Mucosa of descending colon (tissue), 3 donors: ENCODE measurements at places on chromosomes 5 and 9.

GRCh38 chr5:140049205-140049604, 6.1 kb upstream of the NRG2 start:
- no peak for DNase-seq

DNA sequence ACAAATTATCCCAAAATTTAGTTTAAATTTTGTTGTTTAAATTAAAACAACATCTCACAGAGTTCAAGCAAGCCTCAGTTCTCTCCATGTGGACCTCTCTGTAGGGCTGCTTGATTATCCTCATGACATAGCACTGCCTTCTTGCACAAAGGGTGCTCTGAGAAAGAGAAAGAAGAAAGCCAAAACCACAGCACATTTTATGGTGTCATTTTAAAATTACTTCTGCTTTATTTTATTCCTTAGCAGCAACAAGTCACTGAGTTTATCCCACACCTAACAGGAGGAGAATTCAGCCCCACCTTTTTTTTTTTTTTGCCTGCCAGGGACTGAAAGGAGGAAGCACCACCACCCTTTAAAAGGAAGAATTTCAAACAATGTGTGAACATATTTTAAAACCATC, 12.8 kb upstream of the KCNV2 start:
- no peak for DNase-seq

- no peak for DNase-seq
Observed at GRCh38 chr5:175681045-175681967, 23.4 kb downstream of the HRH2 start.

DNA sequence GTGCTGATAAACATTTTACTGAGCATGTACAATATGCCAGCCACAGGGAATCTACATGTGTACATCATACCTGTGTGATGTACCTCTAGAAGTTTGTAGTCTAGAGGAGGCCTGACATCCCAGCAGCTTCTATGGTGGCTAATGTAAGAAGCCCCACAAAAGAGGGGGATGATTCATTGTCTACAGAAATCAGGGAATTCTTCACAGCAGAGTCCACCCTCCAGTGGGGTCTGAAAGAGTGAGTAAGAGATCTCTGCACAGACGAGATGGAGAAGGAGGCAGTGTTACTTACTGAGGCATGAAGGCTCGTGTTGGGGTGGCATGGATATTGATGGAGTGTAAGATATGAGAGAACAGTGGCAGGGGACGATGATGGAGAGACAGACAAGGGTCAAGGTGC, 103.0 kb downstream of the NTRK2 start:
- no peak for DNase-seq

GRCh38 chr9:109704546-109704945, 75.5 kb upstream of the PALM2AKAP2 start:
- no peak for DNase-seq

DNA sequence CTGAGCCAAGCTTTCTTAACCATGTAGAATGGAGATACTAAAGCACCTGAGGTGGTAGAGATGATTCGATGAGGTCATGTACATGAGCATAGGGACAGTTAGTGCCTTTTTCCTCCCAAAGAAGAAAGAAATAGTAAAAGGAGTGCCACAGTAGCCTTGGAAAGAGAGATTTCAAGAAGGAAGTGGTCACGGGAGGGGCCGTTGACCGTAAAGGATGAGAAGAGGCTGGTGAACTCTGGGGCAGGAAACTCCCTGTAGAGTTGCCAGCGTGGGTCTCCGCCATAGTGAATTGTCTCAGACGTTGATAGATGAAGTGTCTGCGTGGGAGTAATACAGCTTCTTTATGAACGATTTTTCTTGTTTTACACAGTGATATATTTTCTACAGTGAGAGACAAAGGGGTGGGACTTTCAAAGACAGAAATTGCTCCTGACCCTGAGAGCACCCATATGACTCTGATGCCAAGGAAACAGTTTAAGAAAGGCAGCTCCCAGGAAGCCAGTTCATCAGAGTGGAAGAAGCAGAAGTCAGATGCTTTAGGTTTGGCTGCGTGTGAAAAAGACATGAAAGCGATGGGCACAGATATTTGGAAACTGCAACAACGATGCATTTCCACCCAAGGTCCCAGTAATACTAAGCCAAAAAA, 41.3 kb downstream of the UGCG start:
- DNase-seq: peak; percentile 51

GRCh38 chr5:141849415-141850243, 28.6 kb downstream of the PCDH1 start:
- DNase-seq: peak; percentile 95

GRCh38 chr9:370086-370485, 155.4 kb downstream of the DOCK8 start:
- DNase-seq: no peak

DNA sequence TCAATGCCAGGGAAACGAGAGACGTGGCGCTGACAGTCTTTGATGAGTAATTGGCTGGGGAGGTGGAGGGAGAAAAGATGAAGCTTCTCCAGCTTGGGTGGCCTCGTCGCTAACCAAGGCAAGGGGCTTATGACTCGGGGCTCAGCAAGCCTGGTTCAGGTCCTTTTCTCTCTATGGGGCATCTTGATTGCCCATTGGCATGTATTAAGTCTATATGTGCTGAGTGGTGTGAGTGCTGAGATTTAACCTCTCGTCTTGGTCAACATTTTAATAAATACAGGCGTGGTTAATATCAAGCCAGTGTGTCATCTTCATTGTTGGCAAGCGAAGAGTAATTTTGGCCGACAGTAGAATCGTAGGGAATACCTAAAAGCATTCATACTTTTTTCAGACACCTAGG, 85.9 kb downstream of the RAI14 start:
- no peak for DNase-seq
